Activated T-helper 1 cell treated with anti-CD3 and anti-CD28 coated beads, Interleukin-2, amount 50 U/mL, for 16 hours (primary cell): ENCODE measurements at places on chromosomes 4 and X.

GRCh38 chrX:53728506-53728905 is 42.0 kb upstream of the HUWE1 start:
- no peak for DNase-seq

DNA sequence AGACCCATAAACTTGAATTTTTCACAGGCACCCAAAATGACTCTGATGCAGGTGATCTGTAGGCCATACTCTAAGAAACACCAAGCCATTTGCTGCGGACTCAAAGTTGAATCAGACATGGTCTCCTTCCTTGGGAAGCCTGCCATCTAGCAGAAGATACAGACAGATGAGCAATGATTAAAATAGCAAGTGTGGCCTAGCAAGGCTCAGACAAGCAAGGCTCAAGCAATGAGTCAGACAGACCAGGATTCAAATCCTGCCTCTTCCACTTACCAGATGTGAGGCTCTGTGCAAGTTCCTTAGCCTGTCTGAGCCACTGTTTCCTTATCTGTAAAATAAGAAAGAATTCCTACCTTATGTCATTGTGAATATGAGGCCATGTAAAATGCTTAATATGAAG is 2.3 kb downstream of the CCDC149 start:
- no peak for DNase-seq

- no peak for DNase-seq
Observed at GRCh38 chr4:80036949-80037685, 35.9 kb downstream of the ANTXR2 start.

DNA sequence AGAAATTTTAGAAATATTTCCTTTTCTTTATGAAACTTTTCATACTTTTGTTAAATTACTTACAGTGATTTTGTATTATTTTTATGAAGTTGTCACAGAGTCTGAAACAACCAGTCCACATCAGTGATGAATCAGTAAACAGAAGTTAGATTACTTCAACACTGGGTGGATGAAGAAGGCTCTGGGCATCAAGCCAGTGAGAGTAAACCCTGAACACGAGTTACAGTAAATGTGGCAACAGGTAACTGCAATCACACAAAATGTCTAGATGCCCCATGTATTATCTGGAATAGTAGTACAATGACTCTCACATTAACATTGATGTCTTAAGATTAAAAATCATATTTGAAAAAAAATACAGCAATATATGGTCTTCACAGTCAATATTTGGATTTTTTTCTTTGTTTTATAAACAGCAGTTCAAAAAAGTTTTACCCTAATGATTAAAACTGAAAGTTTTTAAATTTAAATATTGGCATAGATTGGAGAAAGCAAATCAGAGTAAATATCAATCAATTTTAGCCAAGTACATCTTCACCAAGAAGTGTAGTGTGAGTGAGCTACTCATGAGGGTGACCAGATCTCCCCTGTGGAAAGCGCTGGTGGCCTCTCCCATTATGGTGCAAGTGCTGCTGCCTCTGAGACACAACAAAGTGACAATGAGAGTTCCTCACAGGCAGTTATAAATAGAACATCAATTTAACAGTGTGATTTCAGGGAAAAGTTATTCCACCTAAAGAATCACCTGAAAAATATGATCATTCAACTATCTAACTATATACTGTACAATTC is 63.2 kb upstream of the UGT2B7 start:
- DNase-seq, result no peak

GRCh38 chr4:185534866-185535611 is at the start of gene PDLIM3:
TSS of gene PDLIM3 (minus strand) at chr4:185535507. CDS start at chr4:185535434, 73 bp downstream.
- no peak for DNase-seq

DNA sequence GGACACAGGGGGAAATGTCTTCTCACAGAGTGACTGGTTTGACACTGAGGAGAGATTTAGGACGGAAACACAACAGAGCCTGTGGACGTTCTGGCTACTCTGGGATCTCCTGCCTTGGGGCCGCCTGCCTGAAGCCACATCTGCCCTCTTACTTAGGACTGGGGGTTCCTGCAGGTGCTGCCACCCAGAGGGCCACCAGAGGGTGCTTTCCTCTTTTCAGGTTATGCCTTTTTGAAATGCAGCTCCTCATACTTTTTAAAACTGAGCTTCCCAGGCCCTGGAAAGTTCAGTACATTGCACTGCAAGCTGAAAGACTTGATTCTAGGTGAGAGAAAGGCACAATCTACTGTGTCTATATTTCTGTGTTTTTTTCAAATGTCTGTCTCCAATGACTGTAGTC is 92.2 kb upstream of the PGRMC2 start:
- no peak for DNase-seq

- no peak for DNase-seq
Observed at GRCh38 chrX:70613295-70613694, 168.7 kb downstream of the DLG3 start.

- DNase-seq, result no peak
Observed at GRCh38 chr4:1502976-1503375, 96.7 kb upstream of the NKX1-1 start.

DNA sequence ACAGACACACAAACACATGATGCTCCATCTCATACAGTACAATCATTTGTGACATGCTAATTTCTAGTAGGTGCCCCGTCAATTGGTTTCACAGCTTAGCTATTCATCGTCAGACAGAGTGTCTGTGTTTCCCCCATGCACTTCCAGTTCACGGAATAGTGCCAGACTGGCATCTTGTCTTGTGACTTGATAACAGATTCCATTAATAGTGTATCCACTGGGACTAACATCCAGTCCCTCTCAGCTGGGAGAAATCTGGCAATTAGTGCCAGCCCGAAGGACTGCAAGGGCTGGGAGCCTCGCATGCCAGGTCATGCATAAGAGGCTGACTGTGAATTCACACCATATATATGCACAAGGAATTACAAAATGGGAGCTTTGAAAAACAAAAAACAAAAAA is 20.2 kb upstream of the GATB start:
- no peak for DNase-seq

GRCh38 chr4:19924761-19925160 is 326.9 kb upstream of the SLIT2 start:
- DNase-seq, result no peak

DNA sequence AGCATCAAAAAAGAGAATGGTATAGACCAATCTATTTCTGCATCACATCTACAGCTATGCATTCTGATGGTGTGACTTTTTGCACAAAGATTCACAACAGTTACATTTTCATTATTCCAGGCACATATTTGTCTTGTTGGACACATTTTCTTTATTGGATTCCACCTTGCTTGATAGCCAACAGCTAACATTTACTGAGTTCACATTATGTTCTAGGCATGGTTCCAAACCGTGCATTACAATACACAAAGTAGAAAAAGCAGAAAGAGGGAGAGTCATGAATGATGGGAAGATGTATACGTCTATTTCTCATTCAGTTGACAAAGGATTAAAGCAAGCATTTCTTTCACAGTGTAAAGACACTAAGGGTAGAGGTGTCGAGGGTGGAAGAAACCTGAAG is 22.9 kb upstream of the CLGN start:
- DNase-seq, result no peak

- DNase-seq, result no peak
Observed at GRCh38 chr4:109067508-109068235, 234.8 kb downstream of the COL25A1 start.

- DNase-seq, result no peak
Observed at GRCh38 chr4:685679-686412, 3.1 kb downstream of the SLC49A3 start.

- DNase-seq, result no peak
Observed at GRCh38 chr4:143225167-143225566, 40.5 kb downstream of the USP38 start.

DNA sequence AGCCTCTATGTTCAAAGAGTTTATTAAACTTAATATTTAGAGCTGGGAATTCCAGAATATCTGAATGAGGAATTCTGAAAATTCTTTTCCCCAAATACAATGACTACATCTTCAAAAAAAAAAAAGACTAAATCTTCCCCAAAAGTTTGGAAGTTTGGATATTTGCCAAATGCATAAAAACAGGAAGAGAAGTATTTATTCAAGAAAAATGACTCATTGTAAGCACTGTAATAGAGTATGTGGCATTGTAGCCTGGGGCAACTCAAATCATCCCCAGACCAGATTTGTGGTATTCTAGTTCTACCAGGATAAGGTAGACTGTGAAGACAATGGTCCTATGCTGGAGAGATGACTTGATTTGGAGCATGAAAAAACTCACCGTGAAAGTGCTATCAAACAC is 78.5 kb upstream of the PDHA2 start:
- DNase-seq, result no peak

DNA sequence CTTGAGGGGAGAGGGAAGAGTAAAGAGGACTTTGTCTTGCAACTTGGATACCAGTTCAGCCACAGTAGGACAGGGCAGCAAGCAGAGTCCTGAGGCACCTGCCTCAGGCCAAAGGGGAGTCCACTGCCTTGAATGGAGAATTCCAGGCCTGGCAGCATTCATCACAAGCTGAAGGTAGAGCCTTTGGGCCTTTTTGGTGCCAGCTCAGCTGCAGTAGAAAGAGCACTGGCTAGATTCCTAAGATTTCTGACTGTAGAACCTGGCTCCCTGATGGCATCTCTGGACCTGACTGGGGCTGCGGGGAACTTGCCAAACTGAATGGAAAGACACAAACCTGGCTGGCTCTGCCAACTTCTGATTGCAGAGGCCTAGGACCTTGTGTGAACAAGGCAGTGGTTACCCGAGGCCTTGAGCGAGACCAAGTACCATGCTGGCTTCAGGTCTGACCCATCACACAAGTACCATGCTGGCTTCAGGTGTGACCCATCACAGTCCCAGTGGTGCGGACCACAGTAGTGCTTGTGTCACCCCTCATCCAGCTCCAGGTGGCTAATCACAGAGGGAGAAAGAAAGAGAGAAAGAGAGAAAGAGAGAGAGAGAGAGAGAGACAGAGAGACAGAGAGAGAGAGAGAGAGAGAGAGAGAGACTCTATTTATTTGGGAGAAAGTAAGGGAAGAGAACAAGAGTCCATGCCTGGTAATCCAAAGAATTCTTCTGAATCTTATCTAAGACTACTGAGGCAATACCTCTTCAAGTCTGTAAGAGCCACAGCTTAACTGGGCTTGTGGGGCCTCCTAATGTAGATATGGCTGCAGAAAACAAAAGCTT is 137.6 kb upstream of the SPIN4 start:
- DNase-seq, result no peak

DNA sequence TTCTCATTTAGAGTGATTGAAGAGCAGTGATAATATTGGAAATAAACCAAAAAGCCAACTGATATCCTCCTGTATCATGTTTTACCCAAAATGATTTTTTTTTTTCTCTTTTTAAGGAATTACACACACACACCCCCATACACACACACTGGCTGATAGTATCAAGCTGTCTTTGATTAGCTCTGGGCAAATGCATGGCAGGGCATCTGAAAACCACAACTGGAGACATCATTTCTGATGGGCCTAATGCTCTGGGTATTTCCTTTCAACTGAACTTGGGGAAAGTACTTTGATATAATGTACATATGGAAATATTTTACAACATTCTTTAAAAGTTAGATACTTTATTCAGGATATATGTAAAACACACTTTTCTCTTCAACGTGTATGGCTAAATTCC is 14.2 kb upstream of the OSTC start:
- no peak for DNase-seq

DNA sequence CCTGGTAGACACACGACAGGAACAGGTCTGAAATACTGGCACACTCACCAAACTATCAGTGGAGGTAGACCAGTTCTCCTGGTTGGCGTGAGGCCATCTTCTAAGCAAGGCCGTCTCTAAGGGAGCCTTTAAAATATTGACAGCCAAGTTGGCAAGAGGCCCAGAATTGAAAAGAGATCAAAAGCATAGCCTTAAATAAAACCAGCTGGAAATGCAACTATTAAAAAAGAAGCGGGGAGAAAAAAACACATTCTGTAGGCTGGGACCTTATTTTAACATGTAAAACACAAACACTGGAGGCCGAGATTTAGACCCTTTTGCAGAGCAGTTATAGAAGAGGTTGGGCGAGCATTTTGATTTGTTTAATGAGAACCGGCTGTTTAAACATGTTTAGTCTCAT is 233.0 kb upstream of the CLNK start:
- DNase-seq, result no peak

DNA sequence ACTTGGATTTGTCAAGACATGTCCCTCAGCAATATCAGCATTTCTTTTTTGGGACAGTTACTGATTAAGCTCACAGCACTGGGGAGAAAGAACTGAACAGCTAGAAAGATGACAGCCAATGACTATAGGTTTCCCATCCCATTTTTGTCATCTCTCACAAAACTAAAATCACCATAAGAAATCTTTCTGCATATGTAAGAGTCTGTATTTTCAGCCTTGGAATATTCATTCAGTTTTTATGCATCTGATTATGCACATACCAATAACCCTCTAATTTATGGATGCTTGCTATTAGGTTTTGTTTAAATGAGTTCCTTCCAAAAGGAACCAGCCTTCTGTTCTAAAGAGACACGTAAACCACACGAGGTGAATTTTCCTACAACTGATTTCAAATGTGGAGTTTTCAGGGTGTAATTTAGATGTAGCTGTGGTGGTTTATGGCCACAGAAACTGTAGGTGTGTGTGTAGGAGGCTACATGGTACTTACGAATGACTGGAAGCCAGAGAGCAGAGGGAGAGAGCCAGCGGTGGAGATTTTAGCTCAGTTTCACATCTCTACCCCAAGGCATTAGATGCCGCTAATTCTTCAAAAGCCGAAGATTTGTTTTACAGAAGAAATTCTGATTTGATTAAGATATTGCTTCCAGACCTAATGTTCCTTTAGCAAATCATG is 55.3 kb downstream of the AFF2 start:
- no peak for DNase-seq

GRCh38 chr4:76997532-76997931 is 48.0 kb downstream of the SEPTIN11 start:
- DNase-seq, result no peak

DNA sequence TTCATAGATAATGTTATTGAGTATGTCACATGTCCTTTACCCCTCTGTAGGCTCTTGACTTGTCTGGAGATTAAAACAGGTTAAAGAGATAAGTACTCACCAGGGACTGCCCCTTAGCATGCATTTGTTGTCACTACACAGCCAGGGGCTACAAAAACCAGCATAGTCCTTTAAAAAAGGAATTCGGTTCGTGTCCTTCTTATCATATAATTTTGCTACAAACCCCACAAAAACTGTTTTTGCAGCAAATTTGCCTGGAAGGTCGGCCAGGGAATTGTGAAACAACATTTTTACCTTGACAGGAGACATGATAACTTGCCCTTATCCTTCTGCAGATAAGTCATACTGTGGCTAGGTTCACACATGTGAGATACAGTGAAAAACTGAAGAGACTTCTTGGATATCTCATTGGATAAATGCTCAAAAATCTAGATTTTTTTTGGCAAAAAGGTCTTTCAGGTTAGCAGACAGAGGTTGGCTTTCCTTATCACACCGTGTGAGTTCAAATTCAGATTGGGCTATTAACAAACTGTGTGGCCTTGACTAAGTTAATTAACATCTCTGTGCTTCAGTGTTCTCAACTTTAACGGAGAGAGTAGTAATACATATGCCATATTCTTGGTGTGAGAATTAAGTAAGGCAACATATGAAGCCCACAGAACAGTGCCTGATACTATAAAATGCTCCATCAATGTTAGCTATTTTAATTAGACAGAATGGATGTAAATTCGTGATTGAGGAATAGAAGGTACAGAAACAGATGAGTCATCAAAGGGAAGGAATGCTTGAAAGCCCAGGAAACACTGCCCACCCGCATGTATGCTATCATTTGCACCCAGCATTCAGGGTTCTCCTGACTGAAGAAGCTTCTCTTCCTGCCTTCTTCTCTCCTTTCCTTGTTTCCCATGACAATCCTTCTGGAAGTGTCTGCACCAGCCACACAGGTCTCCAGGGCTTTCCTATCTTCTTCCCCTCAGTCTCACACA is 30.0 kb downstream of the FAM9C start:
- DNase-seq, result no peak

- DNase-seq, result no peak
Observed at GRCh38 chr4:147689067-147689466, 5.1 kb upstream of the PRMT9 start.

- no peak for DNase-seq
Observed at GRCh38 chr4:183287309-183287659, 32.8 kb downstream of the CLDN22 start.
